Activated T-cell treated with anti-CD3 and anti-CD28 coated beads for 1 hour (primary cell): ENCODE measurements at places on chromosomes 7 and 10.

GRCh38 chr10:25978771-25979170 is 44.7 kb downstream of the MYO3A start:
- DNase-seq: no peak

- no peak for DNase-seq
Observed at GRCh38 chr7:114879554-114879953, 42.3 kb upstream of the MDFIC start.

DNA sequence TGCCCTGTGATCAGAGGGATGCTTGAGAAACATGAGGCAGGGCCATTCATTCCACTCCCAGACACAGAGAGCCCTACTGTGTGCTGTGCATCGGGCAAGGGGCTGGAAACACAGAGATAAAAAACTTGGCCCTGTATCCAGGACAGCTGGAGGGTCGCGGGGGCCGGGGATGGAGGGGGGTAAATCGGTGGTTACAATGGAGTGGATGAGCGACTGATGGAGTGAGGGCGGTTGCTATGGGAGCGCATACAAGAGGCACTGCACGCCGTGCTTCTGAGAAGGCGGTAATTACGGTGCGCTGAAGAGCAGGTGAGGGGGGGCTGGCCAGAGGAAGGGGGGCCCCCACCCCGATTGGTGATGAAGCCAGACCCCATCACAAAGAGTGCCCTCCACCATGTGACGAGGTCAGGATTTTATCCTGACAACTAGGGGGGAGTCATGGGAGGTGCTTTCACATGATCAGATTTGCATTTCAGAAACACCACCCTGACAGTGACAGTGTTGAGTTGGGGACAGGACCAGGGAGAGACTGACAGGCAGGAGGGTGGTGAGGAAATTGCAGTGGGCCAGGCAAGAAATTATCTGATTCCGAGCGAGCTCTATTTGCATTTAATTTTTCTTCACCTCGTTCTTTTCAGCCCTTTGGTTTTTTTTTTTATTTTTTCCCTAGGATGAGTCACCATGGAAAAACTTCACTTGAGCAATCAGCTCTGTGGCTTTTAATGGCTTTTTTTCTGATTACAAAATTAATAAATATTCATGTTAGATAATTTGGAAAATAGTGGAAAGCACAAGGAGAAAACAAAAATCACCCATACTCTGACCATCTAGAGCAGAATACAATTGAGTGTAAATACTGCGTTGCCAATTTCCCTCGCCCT is 7.8 kb downstream of the CPA5 start:
- no peak for DNase-seq

DNA sequence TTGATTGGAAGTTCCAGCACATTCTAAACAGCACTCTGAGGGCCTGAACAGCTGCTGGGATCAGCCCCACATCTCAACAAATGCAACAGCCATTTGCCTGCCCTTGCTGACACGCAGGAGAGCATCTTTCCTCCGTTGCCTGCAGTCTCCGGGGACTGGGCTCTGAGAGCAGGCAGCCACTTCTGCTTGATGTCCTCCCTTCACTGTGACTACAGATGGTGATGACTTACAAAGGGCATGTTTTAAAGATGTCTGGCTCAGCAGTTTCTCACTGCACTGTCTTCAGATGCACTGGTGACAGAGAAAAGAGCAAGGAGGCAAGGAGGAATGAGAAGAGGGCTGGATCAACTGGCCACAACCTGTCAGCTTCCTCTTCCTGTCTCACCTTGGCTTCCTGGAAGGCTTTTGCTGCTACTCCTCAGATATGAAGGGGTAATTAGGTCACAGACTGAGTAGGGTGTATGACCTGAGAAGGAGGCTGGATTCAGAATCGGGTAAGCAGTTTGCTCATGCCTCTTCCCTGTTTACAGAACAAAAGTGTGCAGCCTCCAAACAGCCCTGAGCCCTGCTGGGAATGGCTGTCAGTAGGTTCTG is 143.5 kb upstream of the GHITM start:
- no peak for DNase-seq

DNA sequence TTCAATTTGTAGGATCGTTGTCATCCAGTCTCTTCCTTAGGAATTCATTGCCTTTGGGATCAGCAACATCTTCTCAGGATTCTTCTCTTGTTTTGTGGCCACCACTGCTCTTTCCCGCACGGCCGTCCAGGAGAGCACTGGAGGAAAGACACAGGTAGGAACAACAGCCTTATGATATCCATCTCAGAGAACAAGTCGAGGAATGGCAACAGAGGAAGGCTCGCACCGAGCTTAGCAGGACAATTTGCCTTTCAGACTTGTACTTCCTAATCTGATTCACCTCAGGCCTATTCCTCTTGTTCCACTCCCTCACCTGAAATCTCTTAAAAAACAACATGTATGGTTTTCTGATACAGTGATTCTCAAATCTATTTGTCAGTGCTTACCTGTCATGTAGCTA is 29.5 kb downstream of the SLC26A4 start:
- no peak for DNase-seq

DNA sequence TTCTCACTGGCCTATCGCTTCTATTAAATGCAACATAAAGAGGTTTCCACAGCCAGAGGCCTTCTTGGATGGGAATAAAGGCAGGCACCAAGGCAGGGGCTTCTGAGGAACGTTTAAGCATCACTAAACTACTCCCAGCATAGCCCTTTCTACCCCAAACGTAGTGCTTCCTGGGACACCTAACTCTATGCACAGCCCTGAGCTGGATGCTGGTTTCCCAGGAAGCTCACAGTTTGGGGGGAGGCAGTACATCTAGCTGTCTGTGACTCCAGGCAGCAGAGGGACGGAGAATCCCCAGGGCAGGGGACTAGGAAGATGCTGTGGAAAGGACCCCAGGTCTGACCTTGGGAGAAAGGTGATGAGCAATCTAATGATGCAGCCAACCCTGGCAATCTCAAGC is 192.8 kb upstream of the ZMIZ1 start:
- no peak for DNase-seq

DNA sequence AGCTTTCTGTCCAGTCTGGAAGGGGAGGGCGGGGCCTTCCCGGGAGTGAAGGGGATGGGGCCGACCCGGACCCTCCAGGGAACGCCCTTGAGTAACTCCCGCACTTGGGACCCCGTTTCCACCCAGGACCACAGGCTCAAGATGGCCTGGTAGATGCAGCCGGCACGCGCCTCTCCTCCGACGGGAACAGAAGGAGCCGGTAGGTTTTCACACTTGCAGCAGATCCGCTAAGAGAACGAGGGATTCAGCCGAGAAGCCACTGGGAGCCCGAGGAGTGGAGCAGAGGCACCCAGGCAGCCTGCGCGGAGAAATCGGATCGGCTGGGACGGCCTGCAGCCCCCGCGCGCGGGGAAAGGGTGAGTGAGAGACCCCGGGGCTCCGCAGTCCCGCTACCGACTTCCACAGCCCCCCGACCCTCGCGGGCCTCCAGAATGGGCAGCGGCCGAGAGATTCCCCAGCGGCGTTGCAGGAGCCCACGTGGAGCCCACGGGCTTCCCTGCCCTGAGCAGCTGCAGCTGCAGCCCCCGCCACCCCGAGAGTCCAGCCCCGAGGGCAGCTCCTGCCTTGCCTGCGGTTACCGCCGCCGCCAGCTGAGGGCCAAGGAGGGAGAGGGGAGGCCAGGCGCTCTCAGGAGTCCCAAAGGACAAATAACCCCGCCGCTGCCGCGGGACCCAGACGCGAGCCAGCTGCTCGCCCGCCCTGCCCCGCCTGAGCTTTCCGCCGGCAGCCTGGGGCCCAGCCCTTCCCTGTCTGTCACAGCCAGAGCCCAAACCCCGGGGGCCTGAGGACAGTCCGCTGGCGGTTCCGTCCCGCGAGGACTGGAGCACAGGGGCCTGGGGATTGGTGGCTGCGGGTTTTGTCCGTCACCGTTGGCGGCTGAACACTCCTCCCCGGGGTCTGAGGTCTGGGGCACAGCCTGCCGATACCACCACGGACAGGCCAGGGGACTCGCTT is 21.8 kb downstream of the IFT22 start:
- DNase-seq: no peak
